ENCODE measurements at places on chromosomes 2 and 18. TPM values are rescaled to one million over a fixed set of nuclear protein-coding genes. Genes with fewer than 3 reads are reported as not detected.

GRCh38 chr2:201448701-201449100 lies 2.6 kb downstream of the TRAK2 start:
- no peak overlapping the region for H3K27ac ChIP-seq
- no peak overlapping the region for H3K4me3 ChIP-seq
- DNase-seq = no peak
- H3K27me3 ChIP-seq = no peaks in the 10 kb centered on the region

- H3K27ac ChIP-seq = no peak overlapping the region
- no peak overlapping the region for H3K4me3 ChIP-seq
- no peaks in the 10 kb centered on the region for H3K36me3 ChIP-seq
- no peaks in the 10 kb centered on the region for H3K27me3 ChIP-seq
- DNase-seq = no peak
- H3K4me1 ChIP-seq = peaks cover 17% of the 10 kb centered on the region
These were observed 39.6 kb upstream of the DAPL1 start for GRCh38 chr2:158755310-158756087.

Gene FTCDNL1
- 4.2 TPM for total RNA-seq

DNA sequence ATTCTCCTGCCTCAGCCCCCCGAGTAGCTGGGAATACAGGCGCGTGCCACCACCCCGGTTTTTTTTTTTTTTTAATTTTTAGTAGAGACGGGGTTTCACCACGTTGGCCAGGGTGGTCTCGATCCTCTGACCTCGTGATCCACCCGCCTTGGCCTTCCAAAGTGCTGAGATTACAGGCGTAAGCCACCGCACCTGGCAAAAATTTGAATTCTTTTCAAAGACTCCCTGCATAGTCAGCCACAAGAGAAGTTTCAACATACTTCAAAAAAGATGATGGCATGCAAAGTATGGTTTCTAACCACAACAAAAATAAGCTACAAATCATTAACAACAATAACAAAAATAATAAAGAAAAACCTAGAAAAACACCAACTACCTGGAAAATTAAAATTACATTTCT lies 22.0 kb downstream of the HYCC2 start:
- no peak for DNase-seq

- H3K4me3 ChIP-seq = no peak overlapping the region
- H3K36me3 ChIP-seq = no peaks in the 10 kb centered on the region
- H3K27ac ChIP-seq = no peak overlapping the region
- no peaks in the 10 kb centered on the region for H3K4me1 ChIP-seq
These were observed 1348.0 kb upstream of the PIK3C3 start for GRCh38 chr18:40606996-40607395.

GRCh38 chr2:148479398-148479797 lies 165.2 kb upstream of the EPC2 start:
- no peak for DNase-seq
- no peak overlapping the region for H3K27ac ChIP-seq
- no peaks in the 10 kb centered on the region for H3K27me3 ChIP-seq
- no peak overlapping the region for H3K4me3 ChIP-seq

DNA sequence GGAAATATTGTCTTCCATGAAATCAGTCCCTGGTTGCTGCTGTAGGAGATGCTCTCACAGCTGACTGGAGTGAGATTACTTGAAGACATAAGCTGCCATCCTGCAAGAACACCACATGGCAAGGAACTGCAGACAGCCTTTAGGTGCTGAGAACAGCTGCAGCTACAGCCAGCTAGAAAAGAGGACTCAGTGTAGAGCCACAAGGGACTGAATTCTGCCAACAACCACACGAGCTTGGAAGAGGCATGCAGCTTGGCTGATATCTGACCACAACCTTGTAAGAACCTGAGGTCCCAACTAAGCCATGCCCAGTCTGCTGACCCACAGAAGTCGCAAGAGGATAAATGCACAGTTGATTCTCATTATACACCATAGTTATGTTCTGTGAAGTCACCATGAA lies 181.8 kb upstream of the ARL4C start:
- no peak overlapping the region for H3K4me3 ChIP-seq
- H3K27ac ChIP-seq = no peak overlapping the region
- peaks cover 23% of the 10 kb centered on the region for H3K4me1 ChIP-seq
- DNase-seq = no peak
- no peaks in the 10 kb centered on the region for H3K27me3 ChIP-seq
- H3K36me3 ChIP-seq = no peaks in the 10 kb centered on the region

DNA sequence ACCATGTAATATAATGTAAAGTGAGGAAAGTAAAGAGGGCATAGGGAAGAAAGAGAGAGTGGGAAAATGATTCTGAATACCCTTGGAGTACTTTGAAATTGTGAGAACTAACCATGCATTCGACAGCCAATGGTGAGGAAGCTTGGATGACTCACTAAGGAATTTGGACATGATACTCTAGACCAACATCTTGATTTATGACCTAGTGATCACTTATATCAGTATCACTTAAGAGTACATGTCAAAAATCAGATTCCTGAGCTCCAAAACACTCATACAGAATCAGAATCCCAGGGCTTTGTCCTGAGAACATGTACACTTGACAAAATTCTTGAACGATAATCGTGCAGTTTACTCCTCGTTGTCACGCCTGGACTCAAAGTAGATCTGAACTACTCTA lies 1899.8 kb upstream of the PIK3C3 start:
- no peak for DNase-seq
- H3K4me3 ChIP-seq = no peak overlapping the region
- no peak overlapping the region for H3K27ac ChIP-seq
- H3K36me3 ChIP-seq = no peaks in the 10 kb centered on the region
- H3K27me3 ChIP-seq = no peaks in the 10 kb centered on the region

DNA sequence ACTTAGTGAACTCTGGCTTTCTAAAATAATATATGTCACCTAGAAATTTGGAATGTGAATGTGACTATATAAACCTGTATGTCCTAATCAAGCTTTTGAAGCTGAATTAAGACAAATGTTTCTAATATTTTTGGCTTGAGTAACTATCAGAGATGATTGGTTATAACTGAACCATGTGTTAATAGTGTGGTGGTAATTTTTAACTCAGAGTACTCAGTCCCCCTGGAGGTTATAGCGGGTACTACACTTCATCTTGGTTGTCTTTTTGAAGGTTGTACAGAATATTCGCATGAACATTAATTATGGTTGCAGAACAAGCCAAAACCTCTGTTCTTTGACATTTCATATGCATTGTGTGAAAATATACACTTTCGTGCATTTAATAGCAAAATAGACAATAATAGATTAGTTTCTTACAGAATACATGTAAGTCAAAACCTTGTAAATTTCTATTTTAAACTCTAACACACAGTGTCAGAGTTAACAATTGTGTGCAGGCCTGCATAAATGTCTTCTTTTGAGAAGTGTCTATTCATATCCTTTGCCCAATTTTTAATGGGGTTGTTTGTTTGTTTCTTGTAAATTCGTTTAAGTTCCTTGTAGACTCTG lies 86.0 kb downstream of the OSBPL6 start:
- H3K27ac ChIP-seq = no peak overlapping the region
- H3K27me3 ChIP-seq = no peaks in the 10 kb centered on the region
- no peaks in the 10 kb centered on the region for H3K36me3 ChIP-seq
- H3K4me3 ChIP-seq = no peak overlapping the region
- H3K4me1 ChIP-seq = no peaks in the 10 kb centered on the region

GRCh38 chr2:11396021-11396420 lies 51.6 kb upstream of the ROCK2 start:
- H3K4me1 ChIP-seq = peaks cover 35% of the 10 kb centered on the region
- no peaks in the 10 kb centered on the region for H3K36me3 ChIP-seq
- DNase-seq = no peak
- no peaks in the 10 kb centered on the region for H3K27me3 ChIP-seq

Gene CDKL4
- 9.1 TPM for total RNA-seq

Gene AQP12B
- not detected for total RNA-seq

Data from spinal cord (tissue), 10 donors.